Hematopoietic multipotent progenitor cell treated with erythropoietin and hydrocortisone succinate and interleukin-3 and kit ligand, for 6 days (in vitro differentiated cells): ENCODE measurements at places on chromosomes 1 and 21.

- peak; percentile 10 for DNase-seq
Observed at GRCh38 chr1:165047994-165048393, 308.5 kb downstream of the LMX1A start.

DNA sequence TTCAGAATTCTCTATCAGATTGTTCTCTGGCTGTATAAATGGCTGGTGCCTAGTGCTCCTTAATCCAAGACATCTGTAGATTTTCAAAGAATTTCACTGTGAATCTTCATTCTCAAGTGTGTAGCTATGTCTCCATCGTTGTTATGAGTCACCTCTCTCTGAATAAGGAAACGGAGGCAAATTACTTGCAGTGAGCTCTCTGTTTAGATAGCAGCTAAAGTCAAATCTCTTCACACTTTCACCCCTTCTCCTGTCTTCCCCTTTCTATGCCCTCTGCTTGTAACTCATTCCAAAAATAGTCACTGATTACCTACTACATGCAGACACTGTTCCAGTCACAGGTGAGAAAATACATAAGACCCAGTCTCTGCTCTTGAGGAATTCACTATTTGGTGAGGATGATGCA, 39.7 kb downstream of the CHML start:
- DNase-seq = no peak

GRCh38 chr1:235783148-235783776, 83.4 kb downstream of the LYST start:
- peak; percentile 77 for DNase-seq

DNA sequence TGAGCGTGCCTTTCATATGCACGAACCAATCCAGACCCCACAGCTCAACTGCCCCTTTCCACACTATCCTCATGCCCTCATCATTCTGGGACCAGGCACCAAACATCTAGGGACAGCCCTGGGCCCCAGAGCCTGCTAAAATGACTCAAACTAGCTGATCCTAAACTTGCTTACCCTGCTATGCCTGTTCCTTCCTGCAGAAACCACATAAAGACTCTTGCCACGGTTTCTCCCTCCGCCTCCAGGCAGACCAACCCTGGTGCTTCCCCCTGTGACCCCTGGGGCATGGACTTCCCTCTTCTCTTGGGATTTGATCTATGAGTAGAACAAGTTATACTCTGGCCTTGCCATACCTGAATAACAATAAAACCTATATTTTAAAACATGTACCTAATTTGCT, 138.0 kb upstream of the CD34 start:
- peak; percentile 30 for DNase-seq

DNA sequence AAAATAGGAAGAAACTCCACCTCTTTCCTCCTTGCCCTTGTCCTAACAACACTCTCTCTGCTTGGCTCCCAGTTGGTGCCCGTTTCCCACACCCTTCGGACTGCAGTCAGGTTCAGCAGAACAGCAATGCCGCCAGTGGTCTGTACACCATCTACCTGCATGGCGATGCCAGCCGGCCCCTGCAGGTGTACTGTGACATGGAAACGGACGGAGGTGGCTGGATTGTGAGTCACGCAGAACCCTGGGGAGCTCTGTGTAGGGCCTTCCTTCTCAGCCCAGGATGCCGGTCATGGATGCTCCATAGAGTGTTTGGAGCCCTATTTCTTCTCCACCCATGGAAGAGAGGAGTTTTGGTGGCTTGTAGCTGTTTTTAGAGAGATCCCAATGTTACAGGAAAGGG, 60.9 kb downstream of the TNN start:
- DNase-seq = no peak

- DNase-seq = peak; percentile 67
Observed at GRCh38 chr21:37367703-37368540, 1.3 kb downstream of the DYRK1A start.

DNA sequence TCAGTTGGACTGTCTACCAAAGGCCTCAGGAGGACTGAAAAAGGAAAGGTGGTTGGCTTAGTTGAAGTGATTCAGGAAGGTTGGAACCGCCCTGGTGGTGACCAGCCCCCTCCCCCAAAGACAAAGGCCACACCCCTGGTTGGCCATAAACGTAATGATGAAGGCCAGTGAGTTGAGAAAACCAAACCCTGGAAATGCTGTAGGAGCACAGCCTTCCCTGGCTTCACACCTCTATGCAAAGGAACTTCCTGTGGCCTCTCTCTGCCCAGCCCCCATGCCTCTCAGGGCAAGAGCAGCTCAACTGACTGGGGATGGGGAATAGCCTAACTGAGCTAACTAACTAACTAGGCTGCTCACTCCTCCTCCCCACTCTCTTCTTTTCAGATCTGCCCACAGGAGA, 90.4 kb downstream of the NPHP4 start:
- no peak for DNase-seq

DNA sequence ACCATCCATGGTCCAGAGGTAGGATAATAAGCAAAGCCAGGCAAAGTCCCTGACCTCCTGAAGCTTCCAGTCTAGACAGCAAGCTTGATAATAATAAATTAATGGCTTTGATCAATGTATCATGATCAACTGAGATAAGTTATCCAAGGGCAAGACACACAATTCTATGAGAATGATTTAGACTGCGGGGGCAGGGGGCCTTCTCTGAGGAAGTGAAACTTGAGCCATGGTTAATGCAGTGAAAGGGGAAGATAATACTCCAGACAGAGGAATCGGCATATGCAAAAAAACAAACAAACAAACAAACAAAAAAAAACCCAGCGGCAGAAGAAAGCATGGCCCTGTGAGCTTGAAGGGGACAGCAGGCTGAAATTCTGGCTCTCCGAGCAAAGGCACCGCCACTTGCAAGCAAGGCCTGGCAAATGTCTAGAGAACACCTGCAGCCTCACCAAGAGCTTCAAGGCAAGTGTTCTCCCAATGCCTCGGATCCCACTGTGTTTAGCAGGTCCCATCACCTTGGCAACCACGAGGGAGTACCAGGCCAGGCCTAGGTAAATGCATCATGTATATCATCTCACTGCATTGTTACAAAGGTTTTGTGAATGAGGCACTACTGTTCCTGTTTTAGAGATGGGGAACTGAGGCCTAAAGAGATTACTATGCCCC, 24.9 kb downstream of the CSMD2 start:
- no peak for DNase-seq

GRCh38 chr1:112317140-112317539, 78.9 kb upstream of the CTTNBP2NL start:
- no peak for DNase-seq

DNA sequence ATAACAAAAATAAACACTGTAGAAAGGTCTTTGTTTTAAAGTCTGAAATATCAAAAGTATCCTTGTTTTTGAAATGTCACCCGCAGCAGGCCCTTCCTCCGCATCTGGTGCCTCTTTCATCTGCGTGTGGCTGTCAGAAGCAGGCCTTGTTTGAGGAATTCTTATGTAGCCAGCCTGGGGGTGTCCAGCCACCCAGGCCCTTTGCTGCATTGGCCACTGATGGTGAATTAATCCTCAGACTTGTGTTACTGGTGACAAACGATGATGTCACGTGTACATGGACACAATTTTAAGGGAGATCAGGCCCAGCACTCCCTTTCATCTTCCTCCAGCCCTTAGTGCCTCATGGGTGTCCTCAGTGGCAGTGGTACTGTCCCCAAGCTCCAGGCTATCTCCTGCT, 208.0 kb upstream of the GALNT2 start:
- no peak for DNase-seq

DNA sequence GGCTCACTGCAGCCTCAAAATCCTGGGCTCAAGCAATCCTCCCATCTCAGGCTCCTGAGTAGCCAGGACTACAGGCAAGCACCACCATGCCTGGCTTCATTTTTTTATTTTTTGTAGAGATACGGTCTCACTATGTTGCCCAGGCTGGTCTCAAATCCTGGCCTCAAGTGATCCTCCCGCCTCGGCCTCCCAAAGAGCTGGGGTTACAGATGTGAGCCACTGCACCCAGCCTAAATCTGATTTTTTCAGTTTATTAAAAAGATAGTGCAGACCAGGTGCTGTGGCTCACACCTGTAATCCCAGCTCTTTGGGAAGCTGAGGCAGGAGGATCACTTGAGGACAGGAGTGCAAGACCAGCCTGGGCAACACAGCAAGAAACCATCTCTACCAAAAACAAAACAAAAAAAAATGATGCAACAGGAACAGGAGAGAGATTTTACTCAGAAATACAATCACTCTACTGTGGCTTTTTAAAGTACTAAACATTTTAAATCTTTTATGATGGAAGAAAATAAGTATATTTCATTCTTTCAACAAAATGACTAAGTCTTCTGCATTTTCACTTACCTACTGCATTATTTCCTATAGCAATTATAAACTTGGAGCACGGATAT, 1.9 kb downstream of the PSMG1 start:
- DNase-seq = no peak

DNA sequence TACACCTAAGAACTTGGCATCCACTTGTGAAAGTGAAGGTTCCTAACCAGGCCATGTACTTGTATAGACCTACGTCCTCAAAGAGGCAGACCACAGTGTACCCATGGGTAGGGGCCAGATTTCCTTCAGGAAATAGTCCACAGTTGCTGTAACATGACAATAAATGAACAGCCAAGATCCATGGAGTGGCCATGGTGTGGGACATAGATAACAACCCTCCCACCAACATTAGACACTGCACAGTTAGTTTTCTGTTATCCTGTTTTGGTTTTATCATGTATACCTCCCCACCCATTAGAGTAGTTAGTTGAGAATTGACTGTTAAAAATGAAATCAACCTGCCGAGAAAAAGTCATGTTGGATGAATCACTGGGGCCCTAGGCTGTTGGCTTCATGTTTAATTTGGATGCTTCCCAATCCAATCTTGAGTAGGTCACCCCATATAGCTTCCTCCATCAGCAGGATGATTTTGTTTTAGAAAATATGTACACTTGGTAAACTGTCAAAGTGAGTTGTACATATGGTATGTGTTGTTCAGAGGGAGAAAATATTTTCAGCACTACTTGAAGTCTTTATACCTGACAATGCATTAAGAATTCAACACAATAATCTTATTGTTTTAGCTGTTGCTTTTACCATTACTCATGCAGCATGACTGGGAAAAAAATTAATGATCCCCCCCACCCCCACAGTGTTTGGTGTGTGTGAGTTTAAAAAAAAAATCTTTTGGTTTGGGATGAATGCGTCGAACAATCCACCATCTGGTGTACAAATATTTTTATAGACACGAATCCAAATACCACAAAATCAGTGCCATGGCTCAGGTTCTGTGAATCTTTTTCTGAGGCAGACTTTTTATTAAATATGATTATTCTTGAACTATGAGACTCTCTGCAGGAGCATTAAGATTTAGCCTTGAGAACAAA, 88.3 kb upstream of the ARHGAP29 start:
- peak; percentile 45 for DNase-seq

DNA sequence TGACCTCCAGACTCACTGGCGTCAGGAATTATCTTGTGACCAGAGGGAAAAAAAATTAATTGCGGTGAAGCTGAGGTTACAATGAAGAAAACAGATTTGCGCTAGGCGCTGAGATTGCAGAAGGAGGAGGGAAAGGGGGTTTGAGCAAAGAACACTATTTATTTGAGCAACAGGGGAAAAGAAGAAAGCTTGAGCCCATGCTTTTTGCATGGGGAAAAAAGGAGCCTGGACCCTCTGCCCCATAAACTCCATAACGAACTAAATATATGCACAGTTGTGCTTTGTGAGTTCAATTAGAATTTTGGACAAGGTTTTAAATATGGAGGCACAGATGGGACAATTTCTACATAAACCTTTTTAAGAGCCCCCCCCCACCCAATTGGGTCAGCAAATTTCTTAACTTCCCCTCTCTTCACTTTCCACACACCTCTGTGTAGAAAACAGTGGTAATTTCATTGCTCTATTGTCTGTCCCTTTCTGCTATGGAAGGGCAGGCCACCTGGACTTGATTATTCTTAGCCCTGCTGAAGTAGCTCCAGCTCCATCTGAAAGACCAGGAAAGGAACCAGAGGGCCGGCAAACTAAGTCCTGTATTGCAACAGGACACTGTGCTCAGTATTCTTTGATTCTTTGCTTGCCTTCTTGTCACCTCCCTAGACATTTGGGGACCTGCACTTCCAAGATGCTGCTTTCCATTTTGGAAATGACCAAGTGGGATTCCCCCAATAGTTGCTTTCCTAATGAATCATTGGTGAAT, 862 bp upstream of the ID3 start:
- DNase-seq = no peak

DNA sequence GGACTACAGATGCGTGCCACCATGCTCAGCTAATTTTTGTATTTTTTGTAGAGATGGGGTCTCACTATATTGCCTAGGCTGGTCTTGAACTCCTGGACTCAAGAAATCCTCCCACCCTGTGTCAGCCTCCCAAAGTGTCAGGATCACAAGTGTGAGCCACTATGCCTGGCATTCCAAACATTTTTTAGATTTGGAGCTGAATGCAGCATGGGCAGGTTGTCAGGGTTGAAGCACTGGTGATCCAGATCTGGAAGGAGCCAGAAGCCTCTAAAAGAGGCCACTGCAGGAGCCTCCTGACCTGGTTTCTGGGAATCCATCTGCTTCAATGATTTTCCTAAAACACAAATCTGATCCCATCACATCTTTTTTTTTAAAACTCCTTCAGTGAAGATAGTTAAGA, 1.8 kb upstream of the CTPS1 start:
- DNase-seq = no peak

DNA sequence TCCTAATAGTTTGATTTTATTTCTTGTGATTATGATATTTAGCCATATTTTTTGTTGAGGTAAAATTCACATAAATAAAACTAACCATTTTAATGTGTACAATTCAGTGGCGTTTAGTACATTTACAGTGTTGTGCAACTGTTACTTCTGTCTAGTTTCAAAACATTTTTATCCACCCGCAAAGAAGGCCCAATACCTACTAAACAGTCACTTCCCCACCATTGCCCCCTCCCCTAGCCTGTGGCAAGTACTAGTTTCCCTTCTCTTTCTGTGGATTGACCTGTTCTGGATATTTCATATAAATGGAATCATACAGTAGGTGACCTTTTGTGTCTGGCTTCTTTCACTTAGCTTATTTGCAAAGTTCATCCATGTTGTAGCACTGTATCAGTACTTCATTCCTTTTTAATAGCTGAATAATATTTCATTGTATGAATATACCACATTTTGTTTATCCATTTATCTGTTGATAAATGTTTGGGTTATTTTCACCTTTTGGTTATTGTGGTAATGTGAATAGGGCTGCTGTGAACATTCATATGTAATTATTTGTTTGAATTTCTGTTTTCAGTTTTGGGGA, 4.1 kb downstream of the FLVCR1 start:
- DNase-seq = no peak

- no peak for DNase-seq
Observed at GRCh38 chr1:201370500-201370899, 7.0 kb downstream of the TNNT2 start.

- no peak for DNase-seq
Observed at GRCh38 chr1:178682886-178683285, 42.2 kb upstream of the RALGPS2 start.

DNA sequence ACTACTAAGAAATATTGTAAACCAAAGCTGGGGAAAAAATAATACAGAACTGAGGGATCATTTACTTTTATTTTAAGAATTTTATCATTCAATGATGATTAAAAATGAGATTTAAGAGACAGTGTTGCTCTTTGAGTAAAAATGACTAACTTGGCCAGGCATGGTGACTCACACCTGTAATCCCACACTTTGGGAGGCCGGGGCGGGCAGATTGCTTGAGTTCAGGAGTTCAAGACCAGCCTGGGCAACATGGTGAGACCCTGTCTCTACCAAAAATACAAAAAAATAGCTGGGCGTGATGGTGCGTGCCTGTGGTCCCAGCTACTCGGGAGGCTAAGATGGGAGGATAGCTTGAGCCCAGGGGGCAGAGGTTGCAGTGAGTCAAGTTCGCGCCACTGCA, 21.8 kb upstream of the PLEKHO1 start:
- DNase-seq = no peak
